Naive thymus-derived CD4-positive, alpha-beta T cell (primary cell): ENCODE measurements at places on chromosomes 11 and 22.

DNA sequence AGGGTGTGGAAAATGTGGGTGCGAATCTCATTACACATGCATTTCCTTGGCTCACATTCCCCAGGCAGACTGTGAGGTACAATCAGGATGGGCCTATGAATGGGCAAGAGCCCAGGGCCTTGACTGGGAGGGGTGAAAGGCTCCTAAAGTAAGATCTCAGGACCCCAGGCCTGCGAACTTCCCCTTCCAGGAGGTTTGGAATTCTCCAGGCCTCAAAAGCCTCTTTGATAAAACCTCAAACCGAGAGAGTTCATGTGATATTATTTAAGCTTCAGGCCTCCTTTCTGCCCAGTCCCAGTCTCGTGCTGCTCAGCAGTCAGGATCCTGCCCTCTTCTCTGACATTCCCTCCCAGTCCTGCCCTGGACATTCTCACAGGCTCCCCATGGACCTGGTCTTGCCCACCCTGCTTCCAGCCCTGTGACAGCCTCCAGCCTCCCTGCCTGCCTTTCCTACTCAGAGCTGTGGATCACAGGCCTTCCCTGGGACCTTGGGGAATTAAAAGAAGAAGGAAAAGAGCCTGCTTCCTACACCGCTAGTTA, 37.3 kb upstream of the TEAD1 start:
- no peak for DNase-seq

DNA sequence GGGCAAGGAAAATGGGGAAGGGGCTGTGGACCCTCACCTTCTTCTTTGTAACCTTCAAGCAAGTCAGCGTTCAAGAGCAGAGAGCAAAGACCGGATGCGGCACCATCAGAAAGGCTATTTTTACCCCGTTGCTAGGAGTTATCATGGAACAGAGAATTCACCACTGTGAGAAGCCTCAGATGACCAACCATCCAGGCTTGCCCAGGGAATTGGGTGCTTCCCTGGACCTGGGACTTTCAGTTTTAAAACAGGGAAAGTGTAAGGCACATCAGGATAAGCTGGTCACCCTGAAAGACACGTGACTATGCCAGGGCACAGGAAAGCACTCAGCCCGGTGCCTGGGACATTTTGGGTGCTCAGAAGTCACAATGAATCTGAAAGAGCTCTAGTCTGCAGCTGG, 10.4 kb downstream of the GALNT18 start:
- DNase-seq: no peak

DNA sequence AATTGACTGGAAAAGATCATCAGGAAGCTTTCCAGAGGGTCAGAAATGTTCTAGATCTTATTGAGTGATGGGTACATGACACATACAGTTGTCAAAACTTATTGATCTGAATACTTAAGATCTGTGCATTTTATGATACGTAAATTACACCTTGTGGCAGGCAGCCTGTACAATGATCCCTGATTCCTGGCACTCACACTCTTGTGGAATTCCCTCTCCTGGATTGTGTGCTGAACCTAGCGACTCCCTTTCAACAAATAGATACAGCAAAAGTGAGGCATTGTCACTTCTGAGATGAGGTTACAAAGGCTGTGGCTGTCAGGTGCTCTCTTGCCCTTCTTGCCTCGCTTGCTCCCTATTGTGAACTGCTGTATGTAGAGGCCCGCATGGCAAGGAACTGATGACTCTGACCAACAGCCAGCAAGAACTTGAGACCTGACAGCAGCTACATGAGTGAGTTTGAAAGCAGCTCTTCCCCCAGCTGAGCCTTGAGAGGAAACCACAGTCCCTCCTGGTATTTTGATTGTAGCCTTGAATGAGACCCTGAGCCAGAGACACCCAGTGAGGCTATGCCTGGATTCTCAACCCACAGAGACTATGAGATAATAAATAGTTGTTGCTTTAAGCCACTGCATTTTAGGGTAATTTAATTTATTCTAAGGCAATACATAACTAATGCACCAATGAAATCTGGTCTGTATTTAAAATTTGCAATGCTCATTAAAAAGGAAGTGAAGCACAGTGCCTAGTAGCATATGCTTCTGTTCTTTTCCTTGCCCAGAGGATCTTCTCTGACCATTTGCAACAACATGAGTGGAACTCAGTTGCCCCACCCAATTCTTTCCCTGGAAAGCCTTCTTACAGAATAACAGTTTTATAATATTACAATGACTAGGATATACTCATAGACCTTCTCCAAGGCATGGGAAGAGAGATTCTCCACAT, 60.5 kb upstream of the IZUMO1R start:
- DNase-seq: no peak

- DNase-seq: no peak
Observed at GRCh38 chr11:38160433-38160832, 1562.4 kb upstream of the RAG2 start.

GRCh38 chr11:71548716-71549151, 514 bp downstream of the KRTAP5-9 start:
- DNase-seq: no peak

DNA sequence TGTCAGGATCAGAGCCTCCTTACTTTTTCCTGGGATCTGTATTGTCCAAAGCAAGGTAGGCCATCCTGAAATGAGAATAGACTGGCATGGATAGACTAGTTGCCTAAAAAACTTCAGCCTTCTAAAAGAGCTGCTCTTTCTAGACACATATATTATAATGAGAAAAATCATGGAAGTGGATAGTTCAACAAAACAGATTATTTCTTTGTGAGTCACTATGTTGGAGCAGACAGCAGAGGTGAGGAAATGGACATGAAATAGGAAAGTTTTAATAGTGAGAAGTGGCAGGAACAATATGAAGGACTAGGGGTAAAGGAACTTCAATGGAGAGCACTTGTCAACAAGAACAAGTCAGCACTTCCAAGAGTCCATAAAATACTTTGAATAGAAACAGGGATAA, 101.9 kb upstream of the ANO3 start:
- DNase-seq: no peak
